ENCODE measurements at places on chromosomes 5 and 9.

- DNase-seq: no peak
Observed at GRCh38 chr5:38607930-38608564, 51.6 kb upstream of the LIFR start.

DNA sequence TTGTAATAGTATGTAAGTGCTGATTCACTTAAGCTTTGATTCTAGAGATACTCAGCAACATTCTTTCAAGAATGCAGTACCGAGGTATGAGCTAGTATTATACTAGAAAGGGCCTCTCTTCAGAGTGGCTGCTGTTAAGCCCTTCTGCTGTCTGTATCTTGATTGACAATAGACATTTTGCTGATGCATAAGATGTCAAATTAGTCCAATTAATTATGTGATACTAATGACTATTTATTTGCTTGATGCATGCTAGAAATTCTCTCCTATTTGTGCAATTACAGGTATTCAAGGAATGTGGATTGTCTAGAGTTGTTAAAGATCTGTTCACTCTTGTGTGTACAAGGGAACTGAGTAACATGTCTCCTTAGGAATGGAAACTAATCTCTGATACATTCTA is 92.3 kb upstream of the PTGER4 start:
- DNase-seq: no peak

DNA sequence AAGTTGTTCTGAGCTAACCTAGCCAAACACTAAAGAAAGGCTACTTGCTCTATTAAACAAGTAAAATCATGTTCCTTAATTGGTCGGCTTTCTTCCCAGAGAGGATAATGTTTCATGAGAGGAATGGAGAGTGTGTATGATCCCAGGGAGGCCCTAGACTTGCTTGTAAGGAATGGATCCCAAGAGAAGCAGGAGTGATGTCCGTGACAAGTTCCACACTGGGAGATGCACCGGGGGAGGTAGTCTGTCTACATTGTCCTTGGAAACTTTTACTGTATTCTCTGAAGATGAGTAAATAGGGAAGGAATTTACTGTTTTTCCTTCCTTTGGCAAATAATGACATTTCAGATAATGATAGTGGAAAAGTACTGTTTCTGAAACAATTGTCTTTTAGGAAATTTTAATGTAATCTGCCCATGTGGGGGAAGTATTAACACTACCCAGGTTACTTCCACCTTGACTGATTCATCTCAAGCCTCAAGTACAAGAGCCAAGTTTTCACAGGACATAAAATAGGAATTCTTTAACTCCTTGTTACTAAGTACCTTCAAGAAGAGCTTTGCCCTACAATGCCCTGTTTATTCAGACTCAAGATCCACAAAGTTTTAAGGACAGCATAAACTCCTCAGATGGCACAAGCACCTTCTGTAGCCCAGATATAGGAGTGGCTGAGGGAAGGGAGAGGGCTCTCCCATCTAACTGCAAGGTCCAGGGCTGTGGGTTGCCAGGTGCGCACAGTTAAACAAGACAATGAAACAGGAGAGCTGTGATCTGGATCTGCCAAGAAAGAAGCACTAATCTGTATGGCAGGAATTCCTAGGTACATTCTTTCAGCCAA is 152.1 kb downstream of the GNA14 start:
- no peak for DNase-seq

DNA sequence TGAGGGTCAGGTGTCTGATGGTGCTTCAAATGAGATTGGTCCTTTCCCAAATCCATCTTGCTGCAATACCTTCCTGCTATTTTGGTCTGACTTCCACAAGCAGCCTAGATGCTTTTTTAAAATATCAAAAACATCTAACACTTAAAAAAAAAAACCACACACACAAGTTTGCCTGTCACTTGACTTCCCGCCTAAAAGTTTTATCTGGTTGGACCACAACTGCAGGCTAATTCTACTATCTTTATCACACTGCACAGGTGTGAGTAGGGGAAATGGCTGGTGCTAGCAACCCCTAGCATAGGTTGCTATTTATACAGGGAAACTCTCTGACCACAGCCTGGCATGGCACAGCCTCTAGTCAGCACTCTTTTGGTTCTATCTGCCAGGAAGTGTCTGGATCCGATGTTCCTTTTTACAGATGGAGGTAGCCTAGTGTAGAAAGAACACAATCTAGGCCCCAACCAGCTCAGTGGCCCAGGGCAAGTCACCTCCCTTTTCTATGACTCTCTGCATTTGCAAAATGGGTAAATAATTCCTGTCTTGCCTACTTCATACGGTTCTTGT is at the start of gene HEMGN:
Gene HEMGN (minus strand): TSS at position 92 of the 564 bp plus-strand sequence. CDS start 36 bp downstream, at position 56.
- no peak for DNase-seq

- no peak for DNase-seq
Observed at GRCh38 chr9:128005923-128006322, 25.1 kb upstream of the EEIG1 start.

Measured in stimulated activated CD4-positive, alpha-beta T cell treated with anti-CD3 and anti-CD28 coated beads, TNF-alpha, amount 100 ng/mL, for 4 hours (primary cell).